ENCODE measurements at places on chromosomes 5 and 9.
A peak's percentile ranks its signal among the peaks of the same experiment; 100 is the strongest.

DNA sequence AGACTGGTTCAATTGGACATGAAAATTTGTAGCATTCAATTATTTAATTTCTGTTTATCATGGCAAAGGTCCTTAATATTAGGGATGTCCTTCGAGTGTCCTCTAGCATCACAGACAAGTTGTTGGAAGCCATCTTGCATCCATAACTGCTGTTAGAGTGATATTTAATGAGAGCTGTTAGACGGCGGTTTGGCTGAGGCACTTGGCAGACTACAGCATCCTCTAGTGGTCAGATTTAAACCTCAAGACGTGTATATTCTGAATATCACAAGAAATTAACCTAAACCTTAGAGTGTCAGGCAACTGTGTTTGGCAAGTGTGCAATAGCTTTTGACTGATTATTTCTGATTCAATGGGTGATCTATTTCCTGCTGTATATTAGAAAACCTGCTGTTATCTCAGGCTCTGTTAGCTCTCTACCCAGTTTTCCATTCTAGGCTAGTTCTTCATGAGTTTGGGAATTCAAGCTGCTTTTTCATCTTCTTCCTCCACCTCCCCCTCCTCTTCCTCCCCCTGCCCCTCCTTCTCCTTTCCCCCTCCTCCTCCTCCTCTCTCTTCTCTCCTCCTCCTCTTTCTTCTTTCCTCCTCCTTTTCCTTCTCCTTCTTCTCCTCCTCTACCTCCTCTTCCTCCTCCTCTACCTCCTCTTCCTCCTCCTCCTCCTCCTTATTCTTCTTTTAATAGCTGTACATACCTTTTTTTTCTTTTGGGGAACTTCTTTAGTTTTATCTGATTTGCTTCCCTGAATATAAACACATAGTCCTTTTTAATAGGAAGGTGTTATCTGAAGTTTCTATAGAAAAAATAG, 8.6 kb downstream of the SPINK1 start:
- H3K4me3 ChIP-seq: no peak overlapping the region
- no peaks in the 10 kb centered on the region for H3K4me1 ChIP-seq
- DNase-seq: peak; percentile 46
- H3K36me3 ChIP-seq: no peaks in the 10 kb centered on the region
- H3K27ac ChIP-seq: no peak overlapping the region

DNA sequence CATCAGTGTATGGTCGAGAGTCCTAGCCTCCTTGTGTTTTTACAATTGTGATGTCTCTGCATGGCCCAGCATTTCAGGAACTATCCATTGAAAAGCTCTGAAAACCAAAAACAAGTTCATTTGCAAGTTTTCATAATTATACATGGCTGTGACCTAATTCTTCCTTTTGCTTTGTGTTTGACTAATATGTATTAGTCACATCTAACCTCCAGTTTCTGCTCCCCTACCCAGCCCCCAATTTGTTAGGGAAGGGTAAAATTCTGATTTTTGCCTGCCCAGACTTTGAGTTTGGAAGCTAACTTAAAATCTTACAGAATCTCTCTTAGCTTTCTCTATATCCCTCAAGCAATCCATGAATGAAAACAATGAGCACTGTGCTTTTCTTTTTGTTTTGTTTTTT, 128.2 kb upstream of the SEMA6A start:
- no peaks in the 10 kb centered on the region for H3K36me3 ChIP-seq
- DNase-seq: no peak
- no peaks in the 10 kb centered on the region for H3K4me1 ChIP-seq
- H3K27ac ChIP-seq: no peak overlapping the region

DNA sequence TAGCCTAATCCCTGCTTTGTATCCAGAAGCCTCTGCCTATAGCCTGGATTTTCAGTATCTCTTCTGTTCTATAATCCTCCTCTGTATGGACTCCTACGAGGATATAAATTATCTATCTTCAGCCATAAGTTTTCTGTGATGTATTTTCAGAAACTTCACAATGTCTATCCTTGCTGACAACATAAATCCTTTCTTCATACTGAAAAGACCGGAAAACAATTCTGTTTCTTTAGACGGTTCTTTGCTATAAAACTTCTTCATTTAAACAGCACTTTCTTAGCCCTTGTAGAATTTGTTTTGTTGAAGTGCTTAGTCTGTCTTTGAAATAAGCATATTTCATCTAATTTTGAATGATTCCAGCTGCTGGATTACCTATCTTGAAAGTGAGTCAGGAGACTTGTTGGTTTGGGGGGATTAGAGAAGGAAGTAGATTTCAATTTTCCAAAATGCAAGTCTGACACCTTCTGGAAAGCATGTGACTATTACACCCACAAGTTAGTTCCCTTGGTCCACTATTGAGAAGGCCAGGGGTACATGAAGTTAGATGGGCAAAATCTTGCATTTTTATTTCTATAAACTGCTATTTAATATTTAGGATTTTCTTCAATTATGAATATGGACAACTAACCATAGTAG, 96.3 kb upstream of the RANBP3L start:
- DNase-seq: no peak
- no peak overlapping the region for H3K4me3 ChIP-seq
- H3K4me1 ChIP-seq: no peaks in the 10 kb centered on the region
- no peak overlapping the region for H3K27ac ChIP-seq
- H3K27me3 ChIP-seq: no peaks in the 10 kb centered on the region

DNA sequence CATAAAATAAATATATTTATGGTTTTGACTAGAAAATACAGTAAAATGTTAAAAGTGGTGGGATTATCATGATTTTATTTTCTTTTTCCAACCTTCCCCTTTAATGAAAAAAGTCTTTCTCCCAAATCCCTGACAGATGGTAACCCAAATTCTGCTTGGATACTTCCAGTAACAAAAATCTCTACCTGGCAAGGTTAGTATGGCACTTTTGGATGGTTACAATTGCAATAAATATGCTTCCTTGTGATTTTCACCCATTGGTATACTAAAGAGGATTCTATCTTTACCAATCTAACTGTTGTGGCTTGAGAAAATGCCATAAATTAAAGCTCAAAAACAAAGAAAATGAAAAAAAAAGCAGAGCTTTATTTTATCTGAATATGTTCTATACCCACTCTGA, 62.8 kb downstream of the GABRB2 start:
- no peak overlapping the region for H3K4me3 ChIP-seq
- no peak overlapping the region for H3K27ac ChIP-seq

DNA sequence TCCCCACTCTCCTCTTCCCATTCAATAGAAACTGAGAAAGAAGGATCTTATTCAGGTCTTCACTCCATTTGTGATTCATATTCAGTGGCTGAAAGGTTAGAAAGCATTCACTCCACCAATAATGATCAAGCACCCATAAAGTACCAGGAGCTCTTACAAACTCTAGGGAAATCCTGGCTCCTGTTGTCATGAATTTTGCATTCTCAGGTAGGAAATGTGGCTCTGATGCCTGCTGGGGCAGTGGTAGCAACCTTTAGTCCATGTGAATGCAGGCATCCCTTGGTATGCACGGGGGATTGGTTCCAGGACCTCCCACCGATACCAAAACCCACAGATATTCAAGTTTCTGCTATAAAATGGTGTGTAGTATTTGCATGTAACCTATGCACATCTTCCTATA, 3.6 kb upstream of the RORB start:
- no peak overlapping the region for H3K27ac ChIP-seq
- no peak for DNase-seq
- peaks cover 11% of the 10 kb centered on the region for H3K4me1 ChIP-seq

Data from spinal cord (tissue), 10 donors.